ENCODE measurements at places on chromosomes 5 and 9. TPM values are rescaled to one million over a fixed set of nuclear protein-coding genes. Genes with fewer than 3 reads are reported as not detected.

The MYMK gene
- not detected for total RNA-seq

The IFNE gene
- 0.43 TPM for total RNA-seq

The ZNF462 gene
- 11.9 TPM for total RNA-seq

The MYO10 gene
- total RNA-seq: 54.6 TPM

The MEIKIN gene
- total RNA-seq: not detected

The GTF3C5 gene
- total RNA-seq: 91.3 TPM
